ENCODE measurements at places on chromosomes 7 and 10.
A peak's percentile ranks its signal among the peaks of the same experiment; 100 is the strongest.

- DNase-seq: no peak
Measured at GRCh38 chr10:84665883-84666463, 337.6 kb downstream of the CCSER2 start.

DNA sequence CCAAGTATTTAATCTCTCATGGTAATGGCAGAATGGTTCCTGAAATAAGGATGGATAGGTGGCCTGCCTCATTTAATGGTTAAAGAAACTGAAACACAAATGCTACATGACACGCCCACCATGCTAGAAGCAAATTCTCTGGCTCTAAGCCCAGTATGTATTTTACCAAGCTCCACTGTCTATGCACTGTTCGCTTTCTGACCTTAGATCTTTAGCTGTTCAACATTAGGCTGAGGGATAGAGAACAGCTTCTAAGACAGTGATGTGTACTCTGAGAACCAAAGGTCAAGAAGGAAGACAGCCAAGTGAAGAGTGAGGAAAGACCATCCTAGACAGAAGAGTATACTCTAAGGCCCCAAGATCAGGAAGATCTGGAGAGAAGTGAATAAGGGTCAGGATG, 26.6 kb downstream of the FAM3C start:
- DNase-seq: no peak

DNA sequence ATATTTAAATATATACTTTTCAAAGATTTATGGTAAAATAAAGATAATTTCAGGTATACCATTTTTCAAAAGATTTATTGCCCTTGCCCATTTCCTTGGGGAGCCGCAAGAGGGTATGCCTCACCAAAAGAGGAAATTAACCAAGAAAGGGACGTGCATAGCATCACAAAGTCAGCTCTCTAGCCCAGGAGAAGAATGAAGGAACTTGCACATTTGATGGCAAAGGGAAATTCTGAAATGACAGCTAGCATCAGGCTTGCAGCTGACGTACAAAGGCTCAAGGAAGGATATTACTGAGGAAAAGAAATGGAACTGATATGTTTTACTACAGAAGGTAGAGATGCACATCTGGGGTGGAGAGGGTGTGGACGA, 93.6 kb upstream of the RSU1 start:
- DNase-seq: no peak

- no peak for DNase-seq
Measured at GRCh38 chr10:82497439-82497838, 622.4 kb downstream of the NRG3 start.

- no peak for DNase-seq
Measured at GRCh38 chr10:75660823-75661222, 229.4 kb downstream of the LRMDA start.

GRCh38 chr7:137402536-137403352, 59.2 kb upstream of the PTN start:
- DNase-seq: no peak

DNA sequence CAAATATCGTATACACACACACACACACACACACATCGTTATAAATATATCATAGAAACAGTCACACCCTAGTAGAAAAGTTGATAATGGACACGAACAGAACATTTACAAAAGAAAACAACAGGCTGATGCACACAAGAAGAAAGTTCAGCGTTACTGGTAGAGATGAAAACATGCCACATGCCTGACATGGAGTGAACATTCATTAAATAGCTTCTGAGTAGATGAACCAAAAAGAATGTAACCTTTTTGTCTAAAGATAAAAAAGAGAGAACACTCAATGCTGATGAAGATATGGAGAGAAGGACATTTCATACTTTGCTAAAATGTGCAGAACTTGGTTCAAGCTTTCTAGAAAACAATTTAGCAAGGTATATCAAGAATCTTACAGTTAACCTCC, 173.4 kb upstream of the KLF14 start:
- DNase-seq: no peak

DNA sequence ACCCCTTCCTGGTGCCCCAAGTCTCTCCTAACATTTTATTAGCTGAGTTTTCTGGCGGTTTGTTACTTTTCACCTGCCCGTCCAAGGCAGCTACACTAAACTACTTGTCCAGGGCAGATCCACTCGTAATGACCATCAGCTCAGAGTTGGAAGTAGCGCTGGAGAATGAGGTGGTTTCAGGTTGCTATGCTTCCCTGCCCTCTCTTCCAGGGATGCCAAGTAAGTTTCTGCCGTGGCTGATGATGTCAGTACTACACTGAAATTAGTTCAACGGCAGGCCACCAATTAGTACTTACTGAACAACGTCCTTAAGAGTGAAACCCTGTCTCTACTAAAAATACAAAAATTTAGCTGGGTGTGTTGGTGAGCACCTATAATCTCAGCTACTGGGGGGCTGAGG, 55.2 kb downstream of the DIP2C start:
- peak; percentile 39 for DNase-seq

DNA sequence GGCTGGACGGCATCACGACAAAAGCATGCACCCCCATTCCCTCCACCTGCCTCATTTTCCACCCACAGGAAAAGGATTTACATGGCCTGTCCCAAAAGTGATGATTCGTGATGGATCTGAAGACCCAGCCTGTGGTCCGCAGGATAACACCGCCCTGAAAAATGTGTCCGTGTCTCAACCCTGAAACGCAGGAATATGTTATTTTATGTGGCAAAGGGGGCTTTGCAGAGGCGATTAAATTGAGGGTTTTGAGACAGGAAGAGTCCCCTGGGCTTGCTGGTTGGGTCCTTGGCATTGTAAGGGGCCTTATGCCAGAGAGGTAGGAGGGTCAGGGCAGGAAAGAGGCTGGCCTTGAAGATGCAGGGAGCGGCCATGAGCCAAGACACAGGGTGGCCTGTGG, 80.2 kb upstream of the PPP2R2D start:
- DNase-seq: no peak

- no peak for DNase-seq
Measured at GRCh38 chr7:106814887-106815286, 50.2 kb upstream of the PIK3CG start.

DNA sequence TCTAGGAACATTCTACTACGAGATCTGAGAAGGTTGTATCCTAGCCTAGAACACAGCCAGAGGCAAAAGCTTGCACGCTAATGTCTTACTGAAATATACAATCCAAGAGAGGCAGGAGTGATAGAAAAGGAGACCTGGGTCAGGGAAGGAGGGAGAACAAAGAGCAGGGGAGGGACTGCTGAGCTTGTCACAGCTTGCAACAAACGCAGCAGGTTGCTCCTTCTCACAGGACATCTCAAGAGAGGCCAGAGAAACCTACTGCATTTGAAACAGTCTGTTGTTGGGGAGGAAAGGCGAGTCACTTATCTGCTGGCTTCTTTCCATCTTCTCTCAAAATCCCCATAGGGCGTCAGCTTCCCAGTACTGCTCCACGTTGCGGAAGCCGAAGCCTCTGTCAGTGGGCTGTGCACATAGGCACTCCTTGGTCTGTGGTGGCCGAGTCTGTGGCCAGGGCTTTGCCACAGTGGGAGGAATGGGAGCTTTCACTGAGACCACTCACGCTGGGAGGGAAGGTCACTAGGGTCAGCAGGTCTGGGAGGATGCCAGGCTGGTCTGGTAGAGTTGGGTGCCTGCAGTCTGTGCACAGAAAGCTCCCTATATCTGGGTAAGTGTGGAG, 25.8 kb upstream of the GPNMB start:
- DNase-seq: no peak

GRCh38 chr7:103292122-103292521, 5.1 kb upstream of the PMPCB start:
- no peak for DNase-seq

- DNase-seq: no peak
Measured at GRCh38 chr7:132343199-132343598, 233.1 kb downstream of the PLXNA4 start.

DNA sequence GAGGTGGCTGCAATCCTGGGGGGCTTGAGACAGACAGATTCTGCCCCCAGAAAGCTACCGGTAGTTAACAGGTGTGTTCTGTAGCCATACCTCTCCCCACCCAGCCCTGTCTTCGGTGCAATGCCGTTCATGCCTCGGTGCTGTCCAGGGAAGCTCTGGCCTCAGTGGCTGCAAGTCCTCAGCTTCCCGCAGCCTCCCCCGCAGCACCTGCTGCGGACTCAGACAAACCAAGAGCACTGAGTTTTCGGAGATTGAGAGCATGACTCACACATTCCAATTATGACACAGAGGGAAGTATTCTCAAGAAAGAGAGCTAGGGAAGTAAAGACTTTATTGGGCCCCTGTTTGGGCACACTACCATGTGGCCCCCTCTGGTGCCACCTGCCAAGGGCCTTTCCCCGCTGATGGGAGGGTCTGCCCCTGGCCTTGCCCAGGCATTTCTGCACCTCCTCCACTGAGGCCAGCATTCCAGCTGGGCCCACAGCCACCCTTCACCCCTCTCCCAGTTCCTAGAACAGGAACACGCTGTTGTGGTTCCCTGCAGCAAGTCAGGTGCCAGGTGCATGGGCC, 30.2 kb upstream of the EZH2 start:
- DNase-seq: peak; percentile 9

DNA sequence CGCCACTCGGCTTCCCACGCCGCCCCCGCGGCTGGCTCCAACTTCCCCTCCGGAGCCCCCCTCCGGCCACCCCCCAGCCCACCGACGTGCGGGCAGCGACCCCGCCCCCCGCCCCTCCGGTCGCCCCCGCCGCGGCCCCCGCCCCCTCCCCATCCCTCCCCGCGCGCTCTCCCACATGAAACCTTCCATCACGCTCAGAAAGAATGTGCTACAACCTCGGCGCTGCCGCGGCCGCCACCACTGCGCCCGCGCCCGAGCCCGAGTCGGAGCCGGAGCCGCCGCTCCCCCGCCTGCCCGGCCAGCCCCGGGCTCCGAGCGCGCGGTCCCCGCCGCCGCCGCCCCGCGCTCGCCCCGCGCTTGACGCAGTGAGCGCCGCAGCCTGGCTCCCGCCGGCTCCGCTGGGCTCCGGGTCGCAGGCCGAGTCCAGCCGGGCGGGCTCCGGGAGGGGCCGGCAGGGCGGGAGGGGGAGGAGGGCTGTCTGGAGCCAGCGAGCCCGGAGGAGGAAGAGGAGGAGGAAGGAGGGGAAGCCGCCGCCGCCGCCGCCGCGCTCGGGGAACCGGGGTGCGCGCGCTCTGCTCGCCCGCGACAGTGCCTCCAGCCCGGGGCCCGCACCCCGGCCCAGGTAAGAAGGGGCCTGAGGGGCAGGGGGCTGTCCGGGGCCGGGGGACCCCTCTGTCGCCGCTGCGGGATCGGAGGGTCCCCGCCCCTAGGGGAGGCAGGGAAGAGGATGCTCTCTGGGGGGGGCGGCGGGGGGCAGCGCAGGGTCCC, 4.3 kb upstream of the ELFN1 start:
- DNase-seq: no peak

DNA sequence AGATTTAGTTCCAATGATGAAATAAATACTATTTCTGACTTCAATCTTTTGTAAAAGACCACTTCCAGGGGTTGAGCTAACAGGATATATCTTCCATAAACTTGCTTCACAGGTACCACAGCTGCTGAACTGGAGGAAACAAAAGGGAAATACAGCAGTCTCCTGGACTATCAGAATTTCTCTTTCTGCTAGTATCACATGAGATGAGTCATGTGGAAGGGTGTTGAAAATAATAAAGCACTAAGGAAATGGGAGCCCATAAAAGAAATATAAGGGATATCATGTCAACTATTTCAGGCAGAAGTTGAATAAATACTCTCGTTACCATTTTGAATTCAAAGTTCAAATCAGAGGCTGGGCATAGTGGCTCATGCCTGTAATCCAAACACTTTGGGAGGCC, 250.3 kb upstream of the NFE2L3 start:
- no peak for DNase-seq

DNA sequence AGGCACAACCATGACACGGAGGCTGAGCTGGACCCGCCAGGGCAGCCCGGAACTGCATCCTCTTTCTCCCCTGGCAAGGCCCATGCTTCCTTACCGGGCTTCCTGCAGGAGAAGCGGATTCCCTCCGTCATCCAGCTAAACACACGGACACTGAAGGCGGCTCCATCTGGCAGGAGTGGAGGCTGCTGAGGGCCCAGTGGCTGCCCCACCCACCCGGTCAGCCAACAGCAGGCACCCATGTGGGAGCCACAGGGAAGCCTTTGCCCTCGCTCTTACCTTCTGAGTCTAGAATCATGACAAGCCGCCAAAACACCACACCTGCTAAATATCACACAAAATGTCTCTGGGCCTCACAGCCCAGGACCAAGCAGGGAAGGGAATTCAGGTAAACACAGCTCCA, 321.6 kb upstream of the RNF32 start:
- no peak for DNase-seq

DNA sequence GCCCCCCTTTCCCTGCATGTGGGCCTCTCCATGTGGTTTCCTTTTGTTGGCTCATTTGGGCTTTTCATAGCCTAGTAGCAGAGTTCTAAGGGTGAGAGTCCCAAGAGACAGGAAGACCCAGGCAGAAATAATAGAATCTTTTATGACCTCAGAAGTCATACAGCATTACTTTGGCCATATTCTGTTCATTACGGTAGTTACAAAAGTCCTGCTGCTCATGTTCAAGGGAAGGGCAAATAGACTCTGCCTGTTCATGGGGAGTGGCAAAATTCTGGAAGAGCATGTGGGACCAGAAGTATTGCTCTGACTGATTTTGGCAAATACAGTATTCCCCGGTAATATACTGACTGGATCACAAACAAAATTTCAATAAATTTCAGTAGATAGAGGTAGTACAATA, 910.3 kb downstream of the LRMDA start:
- no peak for DNase-seq

DNA sequence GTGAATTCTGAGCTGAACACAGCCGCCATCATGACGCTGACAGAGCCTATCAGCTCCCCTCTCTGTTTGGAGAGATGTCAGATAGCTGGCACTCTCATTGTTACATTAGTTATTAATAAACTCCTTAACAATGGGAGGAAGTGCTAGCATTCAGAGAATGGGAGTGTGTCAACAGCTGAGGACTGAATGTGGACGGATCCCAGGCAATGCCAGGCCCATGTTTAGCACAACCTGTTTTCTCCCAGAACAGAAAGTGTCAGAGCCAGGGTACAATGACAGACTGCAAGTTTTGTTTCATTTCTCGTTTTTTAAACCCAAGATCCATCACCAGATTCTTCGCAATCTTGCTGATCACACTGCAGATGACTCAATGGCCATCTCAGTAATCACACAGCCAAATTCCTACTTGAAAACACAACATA, 99.6 kb downstream of the PRPF18 start:
- no peak for DNase-seq

GRCh38 chr7:132771301-132771730, 195.0 kb upstream of the PLXNA4 start:
- no peak for DNase-seq

DNA sequence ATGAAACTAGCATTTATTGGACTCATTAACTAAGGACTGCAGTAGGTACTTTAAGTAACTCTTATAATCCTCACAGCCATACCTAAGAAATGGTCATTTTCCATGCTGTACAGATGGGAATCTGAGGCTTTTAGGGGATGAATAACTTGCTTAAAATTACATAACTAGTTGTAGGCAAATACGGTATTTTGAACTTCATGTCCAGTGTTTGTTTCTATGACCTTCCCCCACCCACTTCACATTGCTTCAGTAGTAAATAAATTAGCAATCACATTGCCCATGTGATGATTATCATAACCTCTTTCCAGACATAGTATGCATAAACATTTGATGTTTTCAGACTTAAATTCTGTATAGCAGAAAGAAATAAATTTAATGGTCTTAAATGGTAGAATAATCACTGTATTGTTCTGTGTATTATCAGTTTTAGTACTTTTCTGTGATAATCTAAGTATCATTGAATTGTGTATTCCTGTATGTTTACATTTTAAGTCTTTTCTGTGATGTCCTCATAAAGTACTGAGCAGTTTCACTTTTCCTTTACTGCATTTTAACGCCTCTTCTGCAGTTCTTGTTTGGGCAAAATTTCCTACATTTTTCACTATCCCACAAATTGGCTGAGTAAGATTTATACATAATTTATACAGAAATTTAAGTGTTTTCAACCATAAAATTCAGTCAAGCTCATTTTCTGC, 48.3 kb downstream of the ANKIB1 start:
- DNase-seq: no peak
